Suprapubic skin (tissue), 4 donors: ENCODE measurements at places on chromosomes 3 and 15. TPM values are rescaled to one million over a fixed set of nuclear protein-coding genes. Genes with fewer than 3 reads are reported as not detected.

GRCh38 chr3:26012241-26012745 lies 222.4 kb downstream of the OXSM start:
- H3K27me3 ChIP-seq, result no peaks in the 10 kb centered on the region
- no peak overlapping the region for H3K27ac ChIP-seq
- H3K4me3 ChIP-seq, result no peak overlapping the region
- H3K36me3 ChIP-seq, result no peaks in the 10 kb centered on the region
- no peaks in the 10 kb centered on the region for H3K4me1 ChIP-seq

GRCh38 chr3:29420106-29420505 lies 139.2 kb downstream of the RBMS3 start:
- no peak for DNase-seq
- H3K4me3 ChIP-seq, result no peak overlapping the region
- H3K27me3 ChIP-seq, result no peaks in the 10 kb centered on the region
- no peaks in the 10 kb centered on the region for H3K4me1 ChIP-seq
- no peak overlapping the region for H3K27ac ChIP-seq
- H3K36me3 ChIP-seq, result no peaks in the 10 kb centered on the region

DNA sequence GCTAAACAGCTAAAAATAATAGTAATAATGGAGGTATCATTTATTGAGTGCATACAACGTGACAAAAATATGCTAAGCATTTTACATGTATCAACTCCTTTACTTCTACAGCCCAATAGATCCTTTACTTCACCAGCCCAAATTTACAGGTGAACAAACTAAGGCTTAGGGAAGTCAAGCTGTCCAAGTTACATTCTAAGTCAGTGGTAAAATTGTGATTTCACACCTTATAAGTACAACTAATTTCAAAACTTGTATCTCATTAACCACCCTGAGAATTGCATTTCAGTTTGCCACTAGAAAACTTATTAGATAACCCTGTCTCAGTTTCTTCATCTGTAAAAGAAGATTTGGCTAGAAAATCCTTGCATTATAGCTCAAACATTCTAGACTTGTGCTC lies 10.7 kb downstream of the SLC33A1 start:
- no peaks in the 10 kb centered on the region for H3K27me3 ChIP-seq
- peaks cover 6% of the 10 kb centered on the region for H3K36me3 ChIP-seq
- H3K4me3 ChIP-seq, result no peak overlapping the region
- no peak for DNase-seq

DNA sequence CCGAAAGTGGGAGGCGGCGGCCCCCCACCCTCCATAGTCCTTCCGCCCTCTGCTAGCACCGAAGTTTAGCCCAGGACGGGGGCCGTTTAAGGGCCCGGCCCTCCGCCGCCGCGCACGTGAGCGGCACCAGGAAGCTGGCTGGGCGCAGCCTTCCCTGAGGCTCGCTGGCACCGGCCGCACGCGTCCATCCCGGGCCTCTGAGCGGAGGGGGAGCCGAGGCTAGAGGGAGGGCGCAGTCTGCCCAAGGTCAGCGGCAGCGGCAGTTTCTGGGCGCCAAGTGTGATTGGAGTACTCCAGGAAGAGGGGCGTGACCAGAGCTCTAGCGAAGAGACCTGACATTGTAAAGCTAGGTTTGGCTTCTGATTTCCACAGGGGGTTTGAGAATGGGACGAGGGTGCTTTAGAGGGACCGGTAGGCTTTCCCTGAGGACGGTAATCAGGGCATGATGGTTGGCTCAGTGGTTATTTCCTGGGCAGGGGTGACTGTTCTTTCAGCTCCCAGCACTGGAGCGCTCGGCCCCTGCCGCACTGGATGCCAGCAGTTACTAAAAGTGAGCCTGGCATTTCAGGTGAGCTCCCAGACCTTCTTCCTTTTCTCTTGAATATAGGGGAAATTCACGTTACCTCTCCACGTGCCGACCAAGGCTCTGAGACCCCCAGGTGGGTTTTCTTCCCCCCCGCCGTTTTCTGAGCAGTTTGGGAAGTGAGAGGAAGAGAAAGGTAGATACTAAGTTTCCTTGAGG lies 853 bp downstream of the TEX264 start:
- peak overlapping the region; percentile 86 for H3K27ac ChIP-seq
- peak overlapping the region; percentile 60 for H3K4me3 ChIP-seq
- H3K36me3 ChIP-seq, result peaks cover 13% of the 10 kb centered on the region
- DNase-seq, result peak; percentile 82
- H3K4me1 ChIP-seq, result peaks cover 70% of the 10 kb centered on the region

Gene LRTM1
- total RNA-seq, result not detected

Gene COL8A1
- 14.9 TPM for total RNA-seq

Gene TERB2
- not detected for total RNA-seq

Gene CFAP44
- 17.2 TPM for total RNA-seq
